ENCODE measurements at places on chromosomes 1 and 21. TPM values are rescaled to one million over a fixed set of nuclear protein-coding genes. Genes with fewer than 3 reads are reported as not detected.

Gene LCE2C
- total RNA-seq: not detected

DNA sequence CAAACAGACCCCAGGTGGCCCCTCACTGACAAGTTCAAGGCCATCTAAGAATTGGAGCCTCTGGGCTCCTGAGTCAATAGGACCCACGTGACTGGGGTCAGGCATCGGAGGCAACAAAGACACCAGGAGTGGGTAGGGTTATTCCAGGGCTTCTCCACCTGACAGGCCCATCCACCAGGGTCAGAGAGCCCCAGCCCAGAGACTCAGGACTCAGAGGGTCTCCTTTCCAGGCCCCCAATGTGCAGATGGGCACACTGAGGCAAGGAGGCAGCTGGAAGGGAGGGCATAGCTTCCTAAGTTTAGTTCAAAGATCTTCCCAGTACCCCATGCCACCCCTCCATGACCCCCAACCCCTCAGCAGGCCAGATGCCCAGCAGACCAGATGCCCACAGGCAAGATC, 388.6 kb downstream of the MATN1 start:
- no peak for DNase-seq

- no peak for DNase-seq
Measured at GRCh38 chr1:184608990-184609389, 145.7 kb downstream of the EDEM3 start.

- DNase-seq: peak; percentile 99
Measured at GRCh38 chr1:223887747-223888418, 42.1 kb upstream of the TP53BP2 start.

Gene ZFP69
- 1.6 TPM for total RNA-seq

DNA sequence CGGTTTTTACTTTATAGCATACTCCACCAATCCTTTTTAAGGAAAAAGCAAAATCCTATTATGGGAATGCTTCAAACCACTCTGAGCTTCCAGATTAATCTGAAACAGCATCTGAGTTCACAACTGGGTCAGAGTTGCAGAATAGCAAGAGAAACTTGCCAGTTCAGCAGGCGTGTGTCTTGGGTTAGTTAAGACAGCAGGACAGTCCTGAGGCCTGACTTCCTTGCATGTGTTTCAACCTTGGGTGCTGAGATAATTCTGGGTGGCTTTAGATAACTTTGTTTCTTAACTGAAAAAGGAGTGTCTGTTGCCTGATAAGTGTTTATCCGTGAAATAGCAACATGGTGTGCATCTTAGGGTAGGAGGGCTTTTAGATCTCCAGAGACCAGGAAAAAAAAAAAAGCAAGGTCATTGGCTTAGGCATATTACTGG, 169.2 kb downstream of the DHRS3 start:
- DNase-seq: peak; percentile 44

DNA sequence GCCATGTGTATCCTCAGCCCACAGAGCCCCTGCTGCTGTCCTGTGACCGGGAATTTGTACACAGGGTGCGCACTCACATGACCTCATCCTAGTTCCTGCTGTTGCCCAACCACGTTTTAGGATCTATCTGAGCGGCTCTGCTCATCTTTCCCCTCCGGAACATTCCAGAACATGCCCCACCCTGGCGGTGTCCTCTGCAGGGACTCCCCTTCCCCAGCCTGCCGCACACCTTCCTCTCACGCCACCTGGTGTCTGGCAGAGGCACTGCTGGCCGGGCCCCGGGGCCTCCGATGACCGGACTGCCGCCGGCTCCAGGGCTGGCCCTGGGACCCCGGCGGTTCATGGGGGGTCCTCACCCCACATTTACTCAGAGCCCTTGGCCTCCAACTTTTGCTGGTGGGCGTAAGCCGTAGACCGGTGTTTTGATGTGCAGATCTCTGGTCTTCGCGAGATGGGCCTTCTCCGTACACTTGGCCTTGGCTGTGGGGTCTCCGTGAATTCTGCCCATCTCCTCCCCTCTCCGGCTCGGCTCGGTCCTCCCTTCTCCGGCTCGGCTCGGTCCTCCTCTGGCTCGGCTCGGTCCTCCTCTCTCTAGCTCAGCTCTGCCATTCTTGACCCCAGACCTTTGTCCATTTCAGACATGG, 29.5 kb downstream of the ARHGEF16 start:
- no peak for DNase-seq

All from IMR-90 (cell line).